ENCODE measurements at places on chromosomes 7 and 10.

DNA sequence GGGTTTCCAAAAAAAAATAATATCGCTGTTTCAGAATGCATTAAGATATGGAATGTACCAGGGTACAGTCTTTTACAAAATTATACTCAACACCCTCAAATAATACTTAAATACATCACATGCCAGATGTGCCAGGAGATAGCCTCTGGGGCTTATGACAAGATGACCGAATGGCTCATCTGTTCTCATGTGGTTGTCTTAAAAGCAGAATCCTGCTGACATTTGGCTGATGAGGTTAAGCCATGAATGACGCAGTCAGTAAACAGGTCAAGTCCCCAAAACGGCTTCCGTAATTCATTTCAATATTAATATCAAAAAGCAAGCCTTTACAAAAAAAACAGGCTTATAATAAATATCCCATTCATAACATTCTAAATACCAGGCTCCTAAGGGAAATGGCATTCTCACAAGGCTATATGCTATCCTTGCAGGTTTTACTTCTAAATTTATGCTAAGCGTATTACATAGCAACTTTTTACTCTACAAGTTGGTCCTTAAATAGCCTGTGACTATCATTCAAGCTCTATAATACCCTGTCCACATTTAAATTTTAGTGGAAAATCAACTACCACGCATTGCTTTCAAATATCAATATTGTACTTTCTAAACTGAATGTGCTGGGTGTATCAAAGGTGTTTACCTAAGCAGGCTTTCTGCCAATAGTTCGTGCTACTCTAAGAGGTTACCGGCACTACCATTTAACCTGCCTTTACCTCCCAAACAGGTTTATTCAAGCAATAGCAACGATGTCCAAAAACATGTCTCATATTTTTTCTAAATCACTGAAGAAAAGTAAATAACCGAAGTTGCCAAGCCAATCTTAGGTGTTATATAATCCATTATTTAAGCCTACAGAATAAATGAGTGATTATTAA is 15.6 kb downstream of the SMURF1 start:
- no peak for DNase-seq

GRCh38 chr10:128230401-128230800 is 104.2 kb upstream of the MKI67 start:
- DNase-seq: no peak

GRCh38 chr7:44463169-44463808 is 27.2 kb downstream of the NUDCD3 start:
- no peak for DNase-seq

DNA sequence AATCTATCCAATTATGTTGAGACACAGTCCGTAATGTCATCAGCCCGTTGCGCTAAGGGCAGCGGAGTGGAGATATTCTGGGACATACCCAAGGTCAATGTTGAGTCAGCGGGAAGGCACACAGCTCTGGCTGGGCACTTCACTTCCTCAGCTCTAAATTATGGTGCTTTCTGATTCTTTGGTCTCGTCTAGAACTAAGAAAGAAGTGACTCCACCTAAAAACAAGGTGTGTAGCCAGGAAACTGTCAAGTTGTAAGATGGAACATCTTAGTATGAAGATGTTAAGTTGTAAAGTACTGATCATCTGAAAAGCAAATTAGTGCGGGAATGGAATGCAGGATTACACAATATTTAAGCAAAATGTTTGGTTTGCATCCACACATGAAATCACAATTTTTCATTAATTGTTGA is 43.1 kb downstream of the BAIAP2L1 start:
- DNase-seq: no peak

- no peak for DNase-seq
These were observed 46.4 kb upstream of the FIGNL1 start for GRCh38 chr7:50496569-50496968.

- DNase-seq: no peak
These were observed 680 bp downstream of the C7orf57 start for GRCh38 chr7:48035967-48036478.

DNA sequence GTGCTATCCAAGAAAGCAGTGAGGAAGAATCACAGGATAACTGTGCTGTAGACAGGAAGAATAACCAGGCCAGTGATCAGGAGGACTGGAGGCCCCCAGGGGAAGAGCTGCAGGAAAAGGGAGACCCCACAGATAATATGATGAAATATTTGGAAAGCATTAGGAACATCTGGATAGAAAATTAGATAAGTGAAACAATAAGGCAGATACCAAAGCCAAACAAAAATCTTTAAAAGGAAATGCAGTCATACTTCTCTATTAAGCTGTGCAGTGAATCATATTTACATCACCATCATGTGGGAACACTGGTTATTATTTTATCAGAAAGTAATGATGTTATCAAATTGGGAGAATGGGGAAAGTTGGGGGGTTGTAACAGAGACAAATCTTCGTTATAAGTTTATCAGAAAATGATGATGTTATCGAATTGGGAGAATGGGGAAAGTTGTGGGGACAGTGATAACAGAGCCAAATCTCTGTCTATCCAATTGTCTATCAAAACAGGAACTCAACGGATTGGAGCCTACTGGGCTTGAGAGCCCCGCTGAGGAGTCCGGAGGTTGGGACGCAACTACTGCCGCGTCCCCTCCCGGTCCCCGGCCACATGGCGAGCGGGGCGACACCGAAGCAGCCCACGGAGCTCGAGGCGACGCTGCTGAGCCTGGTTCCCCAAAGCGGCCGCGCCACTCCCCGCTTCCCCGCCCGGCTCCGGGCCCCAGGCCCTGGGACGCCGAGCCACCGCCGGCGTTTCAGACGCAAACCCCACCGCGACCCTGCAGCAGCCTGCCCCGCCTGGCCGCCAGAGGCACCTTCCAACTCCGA is 14.0 kb upstream of the RALA start:
- DNase-seq: no peak

GRCh38 chr7:56256108-56256507 is 139.9 kb upstream of the NUPR2 start:
- DNase-seq: no peak
